Activated T-helper 1 cell treated with Interleukin-2 at 50 U/mL for 16 hours (primary cell): ENCODE measurements at places on chromosomes 5 and 9.

GRCh38 chr5:110413856-110414255 lies 312.6 kb downstream of the TMEM232 start:
- DNase-seq = no peak

GRCh38 chr9:4680173-4680525 lies 780 bp downstream of the CDC37L1 start:
- DNase-seq = no peak

- DNase-seq = no peak
These were observed 42.1 kb upstream of the EEIG1 start for GRCh38 chr9:128022886-128023285.

GRCh38 chr5:174003795-174004194 lies 14.8 kb downstream of the C5orf47 start:
- no peak for DNase-seq

GRCh38 chr5:167064198-167064776 lies 1227.2 kb upstream of the WWC1 start:
- DNase-seq = no peak

GRCh38 chr9:76115396-76115795 lies 224.9 kb downstream of the PCSK5 start:
- DNase-seq = no peak

GRCh38 chr9:37034305-37034937 lies 353 bp upstream of the PAX5 start:
- no peak for DNase-seq

DNA sequence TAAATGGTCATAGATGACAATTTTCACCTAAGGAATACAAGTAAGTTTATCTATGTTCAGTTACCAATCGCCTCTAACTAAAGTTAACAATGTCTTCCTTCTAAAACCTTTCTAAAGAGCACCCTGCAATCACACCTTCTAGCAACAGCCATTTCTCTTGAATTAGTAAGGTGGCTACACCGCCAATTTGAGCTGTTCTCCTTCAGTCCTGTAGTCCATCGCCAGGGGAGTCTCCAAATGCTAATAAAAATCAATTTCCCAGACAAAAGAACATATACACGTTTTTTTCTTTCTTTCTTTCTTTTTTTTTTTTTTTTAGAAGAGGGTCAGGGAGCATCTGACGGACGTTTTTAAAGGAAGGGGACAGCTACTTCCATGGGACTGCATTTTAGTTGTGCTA lies 729 bp upstream of the RORB start:
- no peak for DNase-seq

- no peak for DNase-seq
These were observed 32.8 kb upstream of the TNFAIP8 start for GRCh38 chr5:119322948-119323537.

DNA sequence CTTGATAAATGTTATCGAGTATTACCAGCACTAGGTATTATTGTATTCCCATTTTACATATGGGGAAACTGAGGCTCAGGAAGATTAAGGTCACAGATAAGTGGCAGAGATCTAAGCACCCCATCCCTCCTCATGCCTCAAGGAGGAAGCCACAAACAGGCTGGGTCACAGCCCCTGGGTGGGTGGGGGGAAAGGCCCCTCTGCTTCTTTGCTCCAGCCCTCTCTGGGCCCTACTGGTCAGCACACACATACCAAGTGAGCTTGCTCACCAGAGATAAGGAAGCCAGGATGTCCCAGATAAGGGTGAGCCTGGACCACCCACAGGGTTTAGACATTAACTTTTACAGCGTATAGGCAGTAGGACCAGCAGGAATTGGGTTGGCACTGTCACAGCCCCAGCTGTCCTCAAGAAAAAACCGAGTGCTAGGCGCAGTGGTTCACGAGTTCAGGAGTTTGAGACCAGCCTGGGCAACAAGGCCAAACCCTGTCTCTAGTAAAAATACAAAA lies 45.3 kb downstream of the STK10 start:
- no peak for DNase-seq

DNA sequence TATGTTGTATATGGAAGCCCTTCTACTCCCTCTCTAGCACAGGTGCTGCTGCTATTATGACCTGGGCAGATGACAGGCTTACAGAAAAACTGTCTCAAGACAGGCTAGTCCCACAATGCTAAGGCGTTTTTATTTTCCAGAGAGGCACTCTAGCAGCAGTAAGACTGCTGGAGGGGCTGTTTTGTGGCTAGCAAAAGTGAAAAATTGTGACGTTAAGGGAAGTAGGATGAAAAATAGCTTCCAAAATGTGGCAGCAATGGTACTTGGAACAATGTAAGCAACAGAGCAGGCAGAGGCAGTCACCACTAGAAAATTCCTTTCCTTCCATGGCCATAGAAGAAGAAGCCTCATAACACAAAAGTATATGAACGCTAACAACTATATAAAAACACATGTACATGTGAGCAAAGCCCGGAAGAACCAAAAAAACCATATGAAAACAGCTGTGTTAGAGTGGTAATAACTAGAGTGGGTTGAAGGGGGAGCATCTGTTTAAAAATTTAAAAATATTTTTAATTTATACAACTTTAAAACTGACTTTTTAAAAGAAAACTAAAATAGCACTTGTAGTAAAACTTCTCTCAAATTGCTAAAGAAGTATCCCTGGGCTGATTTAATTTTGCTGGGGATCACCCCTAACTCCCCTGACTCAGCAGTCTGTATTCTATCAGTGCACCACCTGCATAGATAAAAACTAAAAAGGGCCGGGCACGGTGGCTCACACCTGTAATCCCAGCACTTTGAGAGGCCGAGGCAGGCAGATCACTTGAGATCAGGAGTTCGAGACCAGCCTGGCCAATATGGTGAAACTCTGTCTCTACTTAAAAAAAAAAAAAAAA lies 30.6 kb downstream of the CLINT1 start:
- no peak for DNase-seq

DNA sequence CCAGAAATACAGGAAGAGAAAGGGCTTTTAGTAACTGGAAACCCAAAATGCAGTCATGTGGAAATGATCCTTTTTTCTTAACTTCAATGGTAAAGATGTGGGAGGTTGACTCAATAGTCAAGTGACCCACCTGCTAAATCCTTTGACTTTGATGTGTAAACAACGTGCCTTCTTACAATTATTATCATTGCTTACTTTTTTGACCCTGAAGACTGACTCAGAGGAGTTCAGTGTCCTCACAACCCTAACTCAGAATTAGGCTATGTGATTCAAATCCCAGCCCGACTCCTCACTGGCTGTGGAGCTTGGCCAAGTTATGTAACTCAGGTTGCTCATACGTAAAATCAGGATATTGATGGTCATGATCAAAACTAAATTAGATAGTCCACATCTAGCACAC lies 27.9 kb downstream of the ANXA1 start:
- no peak for DNase-seq

DNA sequence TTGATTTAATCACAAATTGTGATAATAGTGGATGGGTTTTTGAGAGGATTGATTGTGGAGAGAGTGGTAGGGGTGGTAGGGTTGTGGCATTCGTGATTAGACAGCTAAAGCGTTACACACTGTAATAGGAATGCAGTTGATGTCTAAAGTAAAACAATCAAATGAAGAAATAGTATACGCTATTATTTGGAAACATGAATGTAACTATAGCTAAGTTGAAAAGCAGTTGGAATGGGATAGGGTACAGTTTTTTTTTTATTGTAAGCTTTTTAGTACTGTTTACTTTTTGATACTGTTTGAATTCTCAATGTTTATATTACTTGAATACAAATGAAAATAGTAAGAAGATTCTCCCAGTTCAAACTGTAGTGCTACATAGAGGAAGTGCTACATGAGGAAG lies 51.8 kb downstream of the RANBP17 start:
- no peak for DNase-seq

- DNase-seq = no peak
These were observed 3.1 kb downstream of the EGR1 start for GRCh38 chr5:138468133-138468965.

DNA sequence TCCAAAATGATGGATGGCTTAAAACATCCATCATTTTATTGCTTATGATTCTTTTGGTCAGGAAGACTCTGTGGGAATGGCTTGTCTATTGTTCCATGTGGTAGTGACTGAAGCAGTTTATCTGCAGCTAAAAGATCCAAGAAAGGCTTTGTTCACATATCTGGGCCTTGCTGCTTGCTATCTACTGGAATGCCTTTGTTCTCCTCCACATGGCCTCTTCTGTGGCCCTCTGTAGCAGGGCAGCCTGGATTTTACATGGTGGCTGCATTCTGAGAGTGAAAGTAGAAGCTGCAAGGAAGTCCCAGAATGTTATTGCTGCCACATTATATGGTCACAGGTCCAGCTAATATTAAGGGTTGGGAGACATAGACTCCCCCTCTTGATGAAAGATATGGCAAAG lies 35.1 kb downstream of the DMXL1 start:
- DNase-seq = no peak

DNA sequence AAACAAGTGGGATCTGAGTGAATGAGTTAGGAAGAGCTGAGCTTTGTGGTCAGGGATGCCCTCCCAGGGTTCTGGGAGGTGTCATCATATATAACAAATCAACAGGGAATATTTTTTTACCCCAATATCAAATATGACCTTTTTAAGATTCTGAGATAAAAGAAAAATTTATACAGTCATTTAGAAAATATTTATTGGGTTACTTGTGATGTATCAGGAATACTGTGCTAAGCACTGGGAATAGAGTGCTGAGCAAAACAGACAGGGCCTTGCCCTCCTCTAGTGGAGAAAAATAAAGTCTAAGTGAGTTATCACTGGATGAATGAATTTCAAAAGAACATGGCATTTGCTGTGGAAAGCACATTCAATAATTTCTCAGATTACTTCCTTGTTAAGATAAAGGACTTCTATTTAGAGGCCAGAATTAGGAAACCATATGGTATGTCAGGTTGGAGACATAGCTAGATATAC lies 102.9 kb downstream of the BOD1 start:
- no peak for DNase-seq

DNA sequence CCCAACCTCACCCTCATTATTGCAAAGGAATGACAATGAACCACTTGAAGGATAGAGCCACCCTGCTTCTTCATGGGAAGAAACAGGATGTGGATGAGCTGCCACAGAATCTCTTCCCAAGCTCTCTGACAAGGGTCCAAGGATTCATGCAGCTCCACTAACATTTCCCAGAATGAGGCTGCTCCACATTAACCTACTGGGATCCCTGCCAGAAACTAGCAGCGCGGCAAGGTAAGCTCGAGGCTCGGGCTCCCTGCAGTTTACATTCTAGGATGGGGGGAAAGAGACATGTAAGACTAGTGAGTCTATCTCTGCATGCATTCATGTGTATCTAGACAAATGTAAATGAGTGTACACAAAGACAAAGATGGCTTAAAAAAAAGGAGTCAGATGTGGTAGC lies 12.1 kb downstream of the DCAF12 start:
- DNase-seq = no peak

DNA sequence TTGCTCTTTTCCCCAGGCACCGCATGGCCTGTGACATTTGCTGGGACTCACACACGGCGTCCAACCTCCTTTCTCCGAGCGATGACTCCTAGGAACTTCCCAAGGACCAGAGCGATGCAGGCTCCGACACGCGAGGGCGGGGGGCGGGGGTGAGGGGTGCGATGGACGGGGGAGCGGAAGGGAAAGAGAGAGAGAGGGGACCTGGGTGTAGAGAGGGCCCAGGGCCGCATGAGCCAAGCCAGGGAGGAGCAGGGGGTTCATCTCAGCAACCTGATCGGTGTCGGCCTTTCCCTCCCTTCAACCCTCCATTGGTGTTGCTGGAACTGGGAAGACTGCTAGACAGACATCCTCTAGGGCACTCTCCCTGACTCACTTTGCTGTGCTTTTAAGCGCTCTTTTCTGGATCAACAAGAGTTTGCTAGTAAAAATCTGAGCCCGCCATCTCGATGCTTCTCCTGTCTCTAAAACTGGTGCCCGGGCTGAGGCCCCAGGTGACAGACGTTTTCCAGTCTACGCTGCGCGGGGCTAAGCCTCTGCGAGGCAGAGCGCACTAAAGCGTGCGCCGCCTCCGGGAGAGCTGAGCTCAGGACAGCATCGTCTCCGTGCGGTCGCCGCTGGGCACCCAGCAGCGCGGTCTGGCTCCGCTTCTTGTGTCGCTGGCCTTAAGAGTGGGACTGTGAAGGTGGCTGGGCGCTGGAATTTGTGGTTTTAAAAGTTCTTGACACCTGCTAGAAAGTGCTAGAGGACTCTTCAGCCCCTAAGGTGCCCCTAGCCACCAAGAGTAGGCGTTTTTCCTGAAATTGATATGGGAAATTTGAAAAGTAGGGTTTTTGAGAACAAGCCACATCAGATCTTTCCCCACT lies 1.0 kb upstream of the TSLP start:
- no peak for DNase-seq

GRCh38 chr9:32128546-32128945 lies 255.9 kb upstream of the ACO1 start:
- DNase-seq = no peak

- no peak for DNase-seq
These were observed 7.4 kb downstream of the NKX2-5 start for GRCh38 chr5:173227636-173228035.
